Transverse colon (tissue), 4 donors: ENCODE measurements at places on chromosomes 2 and 18. TPM values are rescaled to one million over a fixed set of nuclear protein-coding genes. Genes with fewer than 3 reads are reported as not detected.
A peak's percentile ranks its signal among the peaks of the same experiment; 100 is the strongest.

Gene DOCK10
- total RNA-seq, result 5.2 TPM

Gene SERPINB10
- total RNA-seq, result not detected

Gene RAD51AP2
- not detected for total RNA-seq

Gene FBXO11
- 19.8 TPM for total RNA-seq

Gene PRSS56
- total RNA-seq, result not detected

Gene FBLN7
- total RNA-seq, result not detected

GRCh38 chr2:183264890-183265535 is 140.8 kb downstream of the NUP35 start:
- no peaks in the 10 kb centered on the region for H3K36me3 ChIP-seq
- H3K4me3 ChIP-seq, result no peak overlapping the region
- no peaks in the 10 kb centered on the region for H3K4me1 ChIP-seq
- no peak for DNase-seq
- no peaks in the 10 kb centered on the region for H3K27me3 ChIP-seq
- no peak overlapping the region for H3K27ac ChIP-seq

DNA sequence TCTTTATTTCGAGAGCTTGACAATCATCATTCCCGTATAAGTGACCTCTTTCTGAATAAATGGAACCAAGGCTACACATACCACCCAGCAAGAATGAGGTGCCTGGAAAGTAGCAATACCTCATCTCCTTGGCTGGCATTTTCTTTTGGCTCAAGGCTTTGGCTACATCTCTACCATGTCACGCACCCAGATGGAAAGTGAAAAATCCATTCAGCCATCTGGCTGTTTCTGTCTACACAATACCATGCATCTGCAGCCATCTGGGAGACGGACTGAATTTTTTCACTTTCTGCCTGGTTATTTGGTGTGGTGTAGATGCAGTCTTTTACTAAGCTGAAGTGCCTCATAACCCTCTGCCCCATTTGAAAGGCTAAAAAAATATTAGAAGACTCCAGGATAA is 566.9 kb downstream of the BCL11A start:
- no peak overlapping the region for H3K4me3 ChIP-seq
- H3K36me3 ChIP-seq, result no peaks in the 10 kb centered on the region
- no peak overlapping the region for H3K27ac ChIP-seq
- peaks cover 11% of the 10 kb centered on the region for H3K4me1 ChIP-seq
- H3K27me3 ChIP-seq, result no peaks in the 10 kb centered on the region

GRCh38 chr18:9454061-9454703 is 21.1 kb upstream of the RALBP1 start:
- H3K4me3 ChIP-seq, result no peak overlapping the region
- no peak overlapping the region for H3K27ac ChIP-seq
- no peaks in the 10 kb centered on the region for H3K4me1 ChIP-seq
- no peaks in the 10 kb centered on the region for H3K36me3 ChIP-seq
- DNase-seq, result no peak

- no peak for DNase-seq
- no peaks in the 10 kb centered on the region for H3K4me1 ChIP-seq
- no peaks in the 10 kb centered on the region for H3K27me3 ChIP-seq
Observed at GRCh38 chr2:29372185-29372584, 257.0 kb downstream of the CLIP4 start.

DNA sequence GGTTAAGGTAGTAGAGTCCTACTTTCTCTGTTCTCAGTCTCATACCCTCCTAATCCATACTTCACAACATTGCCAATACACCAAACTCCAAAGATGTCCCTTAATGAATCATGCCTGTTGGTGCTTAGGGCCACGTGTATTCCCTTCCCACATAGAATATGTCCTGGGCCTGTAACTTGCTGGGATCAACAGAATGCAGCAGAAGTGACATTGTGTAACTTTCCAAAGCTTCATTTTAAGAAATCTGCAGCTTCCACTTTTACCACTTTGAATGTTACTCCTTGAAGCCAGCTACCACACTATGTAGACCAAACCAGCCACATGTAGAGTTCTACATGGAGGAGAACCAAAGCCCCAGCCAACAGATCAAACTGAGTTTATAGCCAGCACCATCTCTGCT is 58.5 kb upstream of the ARHGAP15 start:
- no peak for DNase-seq
- H3K27me3 ChIP-seq, result no peaks in the 10 kb centered on the region
- H3K4me3 ChIP-seq, result no peak overlapping the region
- no peaks in the 10 kb centered on the region for H3K36me3 ChIP-seq
- H3K4me1 ChIP-seq, result no peaks in the 10 kb centered on the region

DNA sequence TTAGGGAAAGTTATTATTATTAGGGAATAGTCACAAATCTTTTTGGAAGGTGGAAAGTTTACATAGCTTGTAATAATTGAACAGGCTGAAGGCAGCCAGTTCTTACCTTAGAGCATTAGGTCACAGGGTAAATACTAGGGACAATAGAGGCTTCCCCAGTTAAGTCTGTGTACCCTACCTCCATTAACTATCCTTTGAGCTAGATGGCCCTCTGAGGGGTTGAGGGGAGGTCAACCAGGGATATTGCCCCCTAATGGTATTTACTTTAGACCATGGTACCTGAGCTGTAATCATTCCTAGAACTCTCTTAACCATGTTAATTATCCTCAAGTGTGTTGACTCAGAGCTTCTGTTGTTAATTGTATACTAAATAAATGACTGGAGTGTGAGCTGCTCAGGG is 120.5 kb upstream of the SCN7A start:
- H3K4me3 ChIP-seq, result no peak overlapping the region
- no peaks in the 10 kb centered on the region for H3K4me1 ChIP-seq
- no peaks in the 10 kb centered on the region for H3K36me3 ChIP-seq
- no peak overlapping the region for H3K27ac ChIP-seq
- no peak for DNase-seq

DNA sequence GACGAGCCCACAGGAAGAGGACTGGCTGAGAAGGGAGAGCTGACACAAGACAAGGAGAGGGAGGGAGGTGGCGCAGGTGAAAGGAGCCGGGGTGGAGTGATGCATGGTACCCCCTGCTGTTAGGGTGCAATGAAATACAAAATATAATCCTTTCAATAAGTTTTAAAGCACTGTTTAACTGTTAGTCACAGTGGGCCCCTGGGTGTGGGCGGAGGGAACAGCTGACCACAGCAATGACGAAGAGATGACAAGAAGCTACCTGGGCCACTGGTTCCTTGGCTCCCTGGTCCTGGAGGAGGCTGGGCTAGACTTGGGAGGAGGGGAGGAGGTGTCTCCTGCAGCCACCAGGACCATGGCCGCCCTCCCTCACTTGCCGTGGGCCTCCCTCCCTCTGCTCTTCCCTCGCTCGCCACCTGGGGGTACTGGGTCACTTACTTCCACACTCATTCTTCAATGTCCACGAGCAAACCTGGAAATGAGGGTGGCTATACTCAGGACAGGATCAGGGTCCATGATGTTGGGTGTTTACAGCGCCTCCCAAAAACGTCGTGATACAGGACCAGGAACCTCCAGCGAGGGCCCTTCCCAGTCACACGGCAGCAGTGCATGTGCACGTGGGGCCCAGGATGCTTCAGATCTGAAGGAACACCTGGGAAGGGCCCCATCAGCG is 196.1 kb downstream of the ANKRD30B start:
- no peak overlapping the region for H3K27ac ChIP-seq
- H3K4me3 ChIP-seq, result no peak overlapping the region
- H3K4me1 ChIP-seq, result peaks cover 28% of the 10 kb centered on the region
- no peak for DNase-seq
- no peaks in the 10 kb centered on the region for H3K36me3 ChIP-seq
- H3K27me3 ChIP-seq, result no peaks in the 10 kb centered on the region

DNA sequence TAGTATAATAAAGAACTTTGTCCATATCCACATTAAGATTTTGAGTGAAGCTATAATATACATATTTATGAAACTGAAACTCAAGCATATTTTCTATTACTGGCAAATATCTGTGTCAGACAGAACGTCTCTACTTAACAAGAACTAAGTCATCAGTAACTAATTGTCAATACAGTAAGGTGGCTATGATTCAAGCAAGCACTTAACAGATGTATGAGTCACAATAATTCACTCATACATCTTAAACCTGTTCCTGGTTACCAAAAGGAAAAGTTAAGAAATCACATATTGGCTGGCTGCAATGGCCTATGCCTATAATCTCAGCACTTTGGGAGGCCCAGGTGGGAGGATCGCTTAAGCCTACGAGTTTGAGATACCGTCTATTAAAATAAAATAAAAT is 96.0 kb downstream of the SOS1 start:
- H3K36me3 ChIP-seq, result no peaks in the 10 kb centered on the region
- no peaks in the 10 kb centered on the region for H3K4me1 ChIP-seq
- no peaks in the 10 kb centered on the region for H3K27me3 ChIP-seq
- H3K27ac ChIP-seq, result no peak overlapping the region
- no peak for DNase-seq

GRCh38 chr2:73291093-73291460 is 2.3 kb downstream of the EGR4 start:
- DNase-seq, result peak; percentile 45
- H3K27ac ChIP-seq, result no peak overlapping the region
- peaks cover 66% of the 10 kb centered on the region for H3K27me3 ChIP-seq

GRCh38 chr18:33466822-33467221 is 26.3 kb upstream of the CCDC178 start:
- no peak overlapping the region for H3K27ac ChIP-seq
- no peaks in the 10 kb centered on the region for H3K4me1 ChIP-seq
- H3K27me3 ChIP-seq, result no peaks in the 10 kb centered on the region

GRCh38 chr2:157414050-157414449 is 29.8 kb downstream of the CYTIP start:
- H3K36me3 ChIP-seq, result no peaks in the 10 kb centered on the region
- no peaks in the 10 kb centered on the region for H3K27me3 ChIP-seq
- peaks cover 9% of the 10 kb centered on the region for H3K4me1 ChIP-seq
